ENCODE measurements at places on chromosomes 1 and 21.

DNA sequence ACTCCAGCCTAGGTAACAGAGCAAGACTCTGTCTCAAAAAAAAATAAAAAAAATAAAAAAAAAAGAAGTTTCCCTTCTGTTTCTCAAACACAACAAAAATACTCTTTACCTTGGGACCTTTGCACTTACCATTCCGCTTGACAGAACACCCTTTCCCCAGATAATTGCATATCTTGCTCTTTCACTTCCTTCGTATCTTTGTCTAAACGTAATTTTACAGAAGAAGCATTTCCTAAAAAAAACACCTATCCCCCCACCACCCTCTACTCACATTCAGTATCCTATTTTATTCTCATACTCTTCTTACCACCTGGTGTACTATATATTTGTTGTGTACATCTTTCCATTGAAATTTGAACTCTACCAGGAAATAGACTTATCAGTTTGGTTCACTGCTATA is 32.7 kb downstream of the ASH1L start:
- DNase-seq: no peak

GRCh38 chr1:54249819-54250435 is 50.0 kb downstream of the MRPL37 start:
- peak; percentile 72 for DNase-seq

DNA sequence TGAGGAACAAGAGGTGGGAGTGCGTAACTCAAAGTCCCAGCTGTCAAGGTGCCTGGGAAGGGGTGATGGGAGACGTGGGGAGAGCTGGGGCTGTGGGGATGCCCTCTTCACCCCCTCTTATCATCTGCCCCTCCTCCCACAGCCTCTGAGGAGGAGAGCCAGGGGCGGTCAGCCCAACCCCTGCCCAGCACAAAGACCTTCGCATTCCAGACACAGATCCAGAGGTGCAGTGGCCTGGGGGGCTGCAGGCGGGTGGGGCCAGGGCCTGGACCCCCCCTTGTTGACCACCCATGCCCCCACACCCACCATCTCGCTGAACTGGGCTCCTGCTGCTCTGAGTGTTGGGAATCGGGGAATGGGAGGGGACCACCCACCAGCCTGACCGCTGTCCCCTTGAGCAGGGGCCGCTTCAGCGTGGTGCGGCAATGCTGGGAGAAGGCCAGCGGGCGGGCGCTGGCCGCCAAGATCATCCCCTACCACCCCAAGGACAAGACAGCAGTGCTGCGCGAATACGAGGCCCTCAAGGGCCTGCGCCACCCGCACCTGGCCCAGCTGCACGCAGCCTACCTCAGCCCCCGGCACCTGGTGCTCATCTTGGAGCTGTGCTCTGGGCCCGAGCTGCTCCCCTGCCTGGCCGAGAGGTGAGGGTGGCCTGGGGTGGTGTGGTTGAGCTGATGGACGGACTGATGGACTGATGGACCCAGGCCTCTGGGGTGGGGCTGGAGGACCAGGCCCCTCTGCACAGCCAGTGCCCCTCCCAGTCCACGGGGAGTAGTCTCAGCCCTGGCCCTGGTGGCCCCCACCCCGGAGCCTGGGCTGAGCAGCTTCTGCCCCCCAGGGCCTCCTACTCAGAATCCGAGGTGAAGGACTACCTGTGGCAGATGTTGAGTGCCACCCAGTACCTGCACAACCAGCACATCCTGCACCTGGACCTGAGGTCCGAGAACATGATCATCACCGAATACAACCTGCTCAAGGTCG is 29.7 kb downstream of the TRIM11 start:
- DNase-seq: no peak

DNA sequence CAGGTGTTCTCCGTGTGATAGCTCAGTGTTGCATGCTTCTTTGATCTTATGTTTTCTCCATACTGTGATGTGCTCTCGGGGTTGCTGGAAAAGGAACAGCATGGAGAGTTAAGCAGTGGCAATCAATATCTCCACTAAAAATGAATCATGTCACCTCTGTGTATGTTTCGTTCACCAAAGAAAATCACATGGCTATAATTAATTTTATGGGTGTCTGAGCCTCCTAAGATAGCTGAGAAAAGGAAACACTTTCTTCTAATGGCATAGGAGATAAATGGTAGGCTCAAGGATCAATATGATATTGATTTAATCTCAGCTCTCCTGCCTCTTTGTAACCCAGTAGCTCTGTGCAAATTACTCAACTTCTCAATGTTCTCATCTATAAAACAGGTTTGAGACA is 14.3 kb downstream of the FAM177B start:
- DNase-seq: no peak

DNA sequence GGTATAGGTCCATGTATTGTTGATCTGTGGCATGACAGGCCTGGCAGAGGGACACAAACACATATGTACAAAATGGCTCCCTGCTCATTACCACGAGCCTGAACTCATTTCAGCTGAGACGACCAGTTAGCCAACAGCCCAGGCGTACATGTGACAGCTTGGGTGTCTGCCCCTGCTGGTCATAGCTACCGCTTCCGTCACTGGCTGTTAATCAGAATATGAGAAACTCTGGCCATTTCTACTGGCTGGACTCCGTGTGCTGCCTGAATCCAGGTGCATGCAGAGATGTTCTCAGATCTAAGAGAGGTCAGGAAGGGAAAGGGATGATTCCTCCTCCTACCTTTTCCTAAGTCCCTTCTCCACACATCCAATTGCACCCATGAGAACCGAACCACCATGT is 144.5 kb downstream of the PBX1 start:
- DNase-seq: no peak

DNA sequence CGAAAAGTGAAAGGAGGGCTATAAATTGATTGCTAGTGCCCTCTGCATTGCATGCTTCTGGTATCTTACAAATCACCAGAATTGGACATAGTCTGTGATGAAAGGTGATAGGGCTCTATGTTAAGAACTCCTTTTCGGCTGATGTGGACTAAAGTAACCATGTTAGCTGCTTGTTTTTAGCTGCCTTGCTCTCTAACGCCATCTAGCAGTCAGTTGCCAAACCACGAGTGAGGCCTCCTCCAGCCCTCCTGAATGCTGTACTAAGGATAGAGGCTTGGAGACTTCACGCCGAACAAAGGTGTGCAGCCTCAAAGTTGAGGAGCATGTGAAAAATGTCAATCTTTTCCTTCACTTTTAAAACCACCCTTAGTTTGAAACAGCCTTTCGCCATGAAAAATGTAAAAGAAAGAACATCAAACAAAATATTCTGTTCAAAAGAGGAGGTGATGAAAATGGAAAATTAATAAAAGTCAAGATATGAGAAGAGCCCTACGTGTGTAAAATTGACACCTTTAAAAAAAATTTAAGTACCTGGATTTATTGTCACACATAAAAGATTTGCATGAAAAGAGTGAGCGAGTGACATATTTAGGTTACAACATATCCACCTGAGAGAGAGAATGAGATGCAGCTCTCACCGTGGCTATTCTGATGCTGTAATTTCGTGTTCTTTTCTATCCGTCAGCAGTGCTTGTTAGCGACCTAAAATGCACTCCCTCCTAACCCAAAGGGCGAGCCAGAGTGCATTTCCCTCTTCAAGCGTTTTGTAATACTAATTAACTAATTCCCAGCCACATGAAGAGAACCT is 8.1 kb downstream of the LRRC53 start:
- DNase-seq: peak; percentile 87

GRCh38 chr1:17168091-17168876 is 36.6 kb upstream of the PADI1 start:
- DNase-seq: peak; percentile 89

GRCh38 chr1:2014741-2015735 is 4.1 kb upstream of the GABRD start:
- DNase-seq: peak; percentile 75

GRCh38 chr21:45041984-45042663 is 32.3 kb upstream of the ADARB1 start:
- no peak for DNase-seq

- no peak for DNase-seq
These were observed 171.4 kb upstream of the HMGB4 start for GRCh38 chr1:33692206-33693188.

GRCh38 chr1:92833840-92834239 is 2.0 kb downstream of the RPL5 start:
- no peak for DNase-seq

DNA sequence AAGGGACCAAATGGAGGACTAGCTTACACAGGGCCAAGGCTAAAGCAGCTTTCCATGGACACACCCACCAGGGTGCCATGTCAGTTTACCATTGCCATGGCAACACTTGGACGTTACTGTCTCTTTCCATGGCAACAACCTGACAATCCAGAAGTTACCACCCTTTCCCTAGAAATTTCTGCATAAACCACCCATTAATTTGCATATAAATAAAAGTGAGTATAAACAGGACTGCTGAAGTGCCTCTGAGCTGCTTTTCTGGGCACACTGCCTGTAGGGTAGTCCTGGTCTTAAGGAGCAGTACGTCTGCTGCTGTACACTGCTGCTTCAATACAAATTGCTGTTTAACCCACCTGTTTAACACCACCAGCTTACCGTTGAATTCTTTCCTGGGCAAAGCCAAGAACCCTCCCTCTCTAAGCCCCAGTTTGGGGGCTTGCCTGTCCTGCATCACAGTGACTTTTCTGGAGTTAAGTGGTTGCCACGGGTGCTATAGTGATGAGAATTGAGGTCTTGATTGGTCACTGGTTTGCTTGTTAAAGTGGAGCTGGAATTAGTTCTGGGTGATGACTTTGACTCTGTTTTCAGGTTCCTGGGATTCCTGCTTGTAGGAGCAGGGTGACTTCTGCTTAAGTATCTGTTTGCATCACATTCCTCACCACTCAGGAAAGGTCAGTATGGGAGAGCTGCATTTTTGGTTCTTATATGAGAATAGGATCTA is 83.2 kb downstream of the CLDN17 start:
- DNase-seq: peak; percentile 4

GRCh38 chr1:76257823-76258222 is 183.3 kb downstream of the ST6GALNAC3 start:
- peak; percentile 55 for DNase-seq

DNA sequence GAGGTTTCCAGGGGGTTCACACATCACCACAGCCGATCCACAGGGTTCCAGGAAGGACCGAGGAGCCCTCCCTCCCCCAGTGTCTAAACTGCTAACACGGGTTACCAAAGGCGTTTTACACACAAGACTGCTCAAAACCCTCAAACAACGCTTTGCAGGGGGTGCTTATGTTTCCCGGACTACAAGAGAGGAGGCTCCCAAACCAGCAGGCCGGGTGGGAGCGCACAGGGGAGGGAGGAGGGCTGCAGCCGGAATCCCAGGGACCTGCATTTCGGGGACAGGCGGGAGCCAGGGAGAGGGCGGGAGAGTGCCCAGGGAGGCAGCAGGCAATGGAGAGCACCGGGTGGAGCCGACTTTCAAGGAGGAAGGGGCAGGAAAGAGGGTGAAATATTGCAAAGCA is 50.8 kb downstream of the ACBD3 start:
- DNase-seq: no peak

DNA sequence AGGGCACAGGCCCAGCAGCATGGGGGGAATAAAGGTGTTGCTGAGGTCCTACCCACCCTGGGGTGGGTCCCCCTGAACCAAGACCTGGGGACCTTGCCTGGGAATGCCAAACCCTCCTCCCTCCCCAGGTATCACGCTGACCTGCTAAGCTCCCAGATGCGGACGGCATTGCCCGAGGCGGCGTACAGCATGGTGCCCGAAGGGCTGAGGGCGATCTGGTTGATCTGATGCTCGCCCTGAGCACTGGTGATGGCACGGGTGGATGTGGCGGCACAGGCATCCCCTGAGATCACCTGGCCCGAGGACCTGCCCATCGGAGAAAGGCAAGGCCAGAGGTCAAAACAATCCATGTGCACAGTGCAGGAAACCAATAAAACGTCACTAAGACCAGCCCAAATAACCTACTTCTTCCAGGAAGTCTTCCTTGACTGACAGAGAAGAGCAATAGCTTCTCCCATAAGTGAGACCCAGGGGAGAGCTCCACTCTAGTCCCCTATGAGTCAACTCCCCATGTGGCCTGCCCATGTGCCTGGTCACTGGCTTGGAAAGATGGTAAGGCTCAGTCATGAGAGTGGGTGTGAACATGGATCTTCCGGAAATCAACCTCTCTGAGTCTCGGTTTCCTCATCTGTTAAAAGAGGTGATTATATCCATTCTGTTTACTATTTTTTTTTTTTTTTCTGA is 46.3 kb downstream of the KIF21B start:
- DNase-seq: no peak

DNA sequence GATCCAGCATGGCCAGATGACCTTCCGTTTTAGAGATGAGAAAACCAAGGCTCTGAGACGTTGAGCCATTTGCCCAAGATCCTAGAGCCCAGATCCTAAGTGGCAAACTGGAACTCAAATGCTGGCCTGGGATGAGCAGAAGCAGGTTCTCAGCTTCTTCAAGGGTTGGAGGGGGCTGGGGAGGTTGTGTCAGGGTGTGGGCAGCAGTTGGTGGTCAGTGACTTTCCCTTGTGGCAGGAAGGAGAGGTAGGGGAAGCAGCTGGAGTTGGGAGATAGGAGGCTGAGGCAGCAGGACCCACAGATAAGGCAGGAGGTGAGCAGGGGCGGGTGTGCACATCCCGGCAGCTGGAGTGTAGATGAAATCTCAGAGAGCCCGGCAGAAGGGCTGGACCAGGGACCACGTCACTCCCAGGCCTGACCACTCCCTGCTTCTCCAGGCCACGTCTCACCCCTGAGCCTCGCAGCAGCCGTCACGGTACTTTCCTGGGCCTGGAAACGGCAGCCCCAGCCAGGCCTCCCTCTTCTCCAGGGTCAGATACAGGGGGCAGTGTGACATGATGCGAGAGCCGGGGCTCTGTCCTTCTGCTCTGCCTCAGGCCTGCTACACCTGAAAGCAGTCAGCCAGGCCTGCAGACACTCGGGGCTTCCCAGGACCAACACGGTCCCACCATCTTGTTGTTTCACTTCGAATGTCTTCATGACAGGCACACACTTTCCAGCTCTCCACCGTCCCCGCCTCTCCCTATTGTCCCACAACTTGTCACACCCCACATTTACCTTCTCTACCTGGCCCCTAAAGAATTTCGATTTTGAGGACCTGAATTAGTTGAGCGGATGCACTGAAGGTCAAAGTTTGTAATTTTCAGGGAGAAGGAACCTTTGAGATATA is 11.5 kb upstream of the LAPTM5 start:
- no peak for DNase-seq

GRCh38 chr21:38938343-38938742 is 132.6 kb downstream of the ETS2 start:
- DNase-seq: peak; percentile 51

GRCh38 chr1:89724369-89725010 is 91.6 kb downstream of the LRRC8C start:
- no peak for DNase-seq

DNA sequence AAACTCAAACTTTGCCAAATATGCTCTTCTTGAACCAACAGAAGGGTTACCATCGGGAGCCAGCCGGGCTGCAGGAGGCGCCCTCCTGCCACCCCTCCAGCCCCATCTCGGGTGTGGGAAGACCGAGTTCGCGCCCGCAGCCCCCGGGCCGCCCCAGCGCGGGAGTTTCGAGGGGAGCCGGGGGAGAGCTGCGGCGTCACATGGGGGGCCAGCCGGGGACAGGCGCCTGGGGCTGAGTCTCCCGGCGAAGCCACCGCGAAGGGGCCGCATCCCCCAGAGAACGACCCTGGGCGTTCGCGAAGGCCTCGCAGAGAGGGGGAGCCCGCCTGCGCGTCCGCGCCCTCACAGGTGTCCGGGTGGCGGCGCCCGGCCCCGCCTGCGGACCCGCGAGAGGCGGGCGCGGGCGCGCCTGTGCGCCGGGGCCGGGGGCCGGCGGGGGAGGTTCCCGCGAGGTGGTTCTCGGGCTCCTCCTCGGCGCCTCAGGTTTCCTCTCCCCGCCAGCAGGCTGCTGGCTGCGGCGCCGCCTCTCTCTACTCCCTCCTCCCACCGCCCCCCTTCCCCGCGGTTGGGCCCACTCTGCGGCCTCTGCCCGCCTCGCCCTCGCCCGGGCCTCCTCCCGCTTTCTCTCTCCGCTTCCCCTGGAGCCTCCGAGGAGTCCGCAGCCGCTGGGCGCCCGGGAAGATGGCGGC is at the start of gene RAVER2:
Gene RAVER2 (plus strand): TSS at position 584 of the 689 bp plus-strand sequence. CDS start 98 bp downstream, at position 682.
- DNase-seq: peak; percentile 92
